Cortex of kidney (tissue), 1 donor: ENCODE measurements at places on chromosomes 3 and 15.

- DNase-seq, result no peak
These were observed 5.5 kb upstream of the TPRG1 start for GRCh38 chr3:189166321-189166720.

DNA sequence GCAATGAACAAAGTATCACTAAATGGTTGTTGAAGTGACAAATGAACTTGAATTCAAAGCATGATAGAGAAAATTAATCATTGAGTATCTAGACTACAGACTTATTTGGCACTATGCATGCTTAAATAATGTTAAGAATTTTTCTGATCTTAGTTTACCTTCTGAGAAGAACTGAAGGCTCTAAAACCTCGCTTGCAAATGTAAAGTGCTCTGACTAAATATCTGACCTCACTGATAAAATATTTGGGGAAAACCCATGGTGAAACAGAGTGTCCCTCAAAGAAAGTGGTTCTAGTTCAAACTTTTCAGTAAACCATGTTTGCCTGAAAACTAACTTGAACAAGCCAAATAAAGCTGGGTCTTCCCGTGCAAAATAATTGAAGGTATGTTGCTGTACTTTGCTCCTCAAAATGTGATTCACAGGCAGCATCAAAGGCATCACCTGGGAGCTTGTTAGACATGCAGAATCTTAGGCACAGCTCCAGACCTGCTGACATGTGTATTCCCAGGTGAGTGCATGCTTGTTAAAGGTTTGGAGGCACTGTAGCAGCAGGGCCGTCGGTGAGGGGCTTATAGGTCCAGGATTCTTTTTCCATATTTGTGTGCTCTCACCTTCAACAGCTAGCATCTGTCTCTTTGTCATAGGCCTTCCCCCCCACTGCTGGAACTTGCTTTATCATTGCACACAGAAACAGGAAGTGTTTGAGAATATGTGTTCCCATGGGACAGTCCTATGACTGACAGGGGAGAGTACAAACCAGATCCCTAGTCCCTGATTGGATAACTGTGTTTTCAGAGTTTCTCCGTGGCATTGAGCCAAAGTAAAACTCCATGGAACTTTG lies 524.2 kb upstream of the LMCD1 start:
- no peak for DNase-seq

DNA sequence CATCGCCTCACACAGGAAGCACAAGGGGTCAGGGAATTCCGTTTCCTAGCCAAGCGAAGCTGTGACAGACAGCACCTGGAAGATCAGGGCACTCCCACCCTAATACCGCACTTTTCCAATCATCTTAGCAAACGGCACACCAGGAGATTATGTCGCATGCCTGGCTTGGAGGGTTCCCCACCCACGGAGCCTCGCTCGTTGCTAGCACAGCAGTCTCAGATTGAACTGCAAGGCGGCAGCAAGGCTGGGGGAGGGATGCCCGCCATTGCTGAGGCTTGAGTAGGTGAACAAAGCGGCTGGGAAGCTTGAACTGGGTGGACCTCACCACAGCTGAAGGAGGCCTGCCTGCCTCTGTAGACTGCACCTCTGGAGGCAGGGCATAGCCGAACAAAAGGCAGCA lies 384.8 kb downstream of the CNTN6 start:
- no peak for DNase-seq

DNA sequence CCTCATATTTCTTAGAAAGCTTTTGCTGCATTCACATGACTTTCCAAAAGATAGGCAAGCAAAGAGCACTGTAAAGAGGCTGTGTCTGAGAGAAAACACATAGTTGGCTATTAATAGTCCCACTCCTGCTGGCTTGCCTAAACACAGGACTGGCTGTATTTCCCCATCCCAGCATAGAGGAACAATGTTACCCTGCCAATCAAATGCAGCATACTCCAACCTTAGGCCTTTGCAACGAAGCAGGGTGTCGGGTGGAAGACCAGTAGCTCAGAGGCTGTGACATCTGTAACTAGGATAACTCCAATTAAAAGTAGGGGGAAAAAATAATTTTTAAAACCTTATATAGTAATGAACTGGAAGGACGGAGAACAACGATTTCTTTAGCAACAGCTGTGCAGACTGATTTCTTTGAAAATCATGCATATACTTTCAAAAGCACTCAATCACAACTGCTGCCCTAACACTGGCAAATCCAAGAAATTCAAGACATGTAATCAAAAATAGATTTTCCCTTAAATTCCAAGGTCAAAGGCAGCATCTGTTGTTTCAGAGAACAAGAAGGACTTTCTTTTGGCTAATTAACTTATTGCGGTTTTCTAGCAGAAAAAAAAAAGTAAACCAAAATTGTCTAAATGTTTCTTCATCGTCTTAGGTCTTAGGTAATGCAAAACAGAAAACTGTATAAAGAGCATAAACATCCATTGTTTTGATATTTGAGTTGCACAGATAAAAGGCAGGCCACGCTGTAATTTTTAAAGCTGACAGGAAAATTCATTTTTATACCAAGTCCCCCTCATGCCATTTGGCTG lies 139.3 kb downstream of the TNIK start:
- DNase-seq, result no peak

DNA sequence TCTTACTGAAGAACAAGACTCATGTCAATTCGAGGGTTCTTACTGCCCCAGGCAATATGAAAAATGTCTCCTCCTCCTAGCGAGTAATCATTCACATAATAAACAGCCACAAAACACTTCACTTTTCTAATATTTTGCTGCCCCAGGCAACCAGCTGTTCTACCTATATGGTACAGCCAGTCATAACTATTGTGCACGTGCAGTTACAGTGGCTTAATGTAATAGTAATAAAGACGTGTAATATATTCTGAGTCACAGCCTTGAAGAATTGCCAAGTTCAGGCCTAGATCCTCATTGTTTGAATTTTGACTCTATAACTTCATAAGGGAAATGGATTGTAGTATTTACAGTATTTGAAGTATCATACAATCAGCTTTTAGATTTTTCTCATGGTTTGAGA lies 1250.0 kb upstream of the GBE1 start:
- no peak for DNase-seq

DNA sequence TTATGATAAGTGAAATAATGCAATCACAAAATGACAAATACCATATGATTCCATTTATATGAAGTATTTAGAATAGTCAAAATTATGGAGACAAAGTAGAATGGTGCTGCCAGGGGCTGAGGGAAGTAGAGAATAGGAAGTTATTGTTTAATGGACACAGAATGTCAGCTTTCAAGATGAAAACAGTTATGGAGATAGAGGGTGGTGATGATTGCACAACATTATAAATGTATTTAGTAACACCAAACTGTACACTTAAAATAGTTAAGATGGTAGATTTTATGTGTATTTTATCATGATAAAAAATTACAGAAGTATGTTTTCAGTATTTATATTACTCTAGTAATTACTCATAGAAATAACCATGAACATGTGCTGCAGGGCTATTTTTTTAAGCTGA lies 100.8 kb upstream of the AZI2 start:
- DNase-seq, result no peak
